ENCODE measurements at places on chromosomes 5 and 9.

- no peak for DNase-seq
Measured at GRCh38 chr9:93613791-93614190, 37.4 kb downstream of the PHF2 start.

- DNase-seq: no peak
Measured at GRCh38 chr9:129336130-129336528, 158.1 kb upstream of the IER5L start.

DNA sequence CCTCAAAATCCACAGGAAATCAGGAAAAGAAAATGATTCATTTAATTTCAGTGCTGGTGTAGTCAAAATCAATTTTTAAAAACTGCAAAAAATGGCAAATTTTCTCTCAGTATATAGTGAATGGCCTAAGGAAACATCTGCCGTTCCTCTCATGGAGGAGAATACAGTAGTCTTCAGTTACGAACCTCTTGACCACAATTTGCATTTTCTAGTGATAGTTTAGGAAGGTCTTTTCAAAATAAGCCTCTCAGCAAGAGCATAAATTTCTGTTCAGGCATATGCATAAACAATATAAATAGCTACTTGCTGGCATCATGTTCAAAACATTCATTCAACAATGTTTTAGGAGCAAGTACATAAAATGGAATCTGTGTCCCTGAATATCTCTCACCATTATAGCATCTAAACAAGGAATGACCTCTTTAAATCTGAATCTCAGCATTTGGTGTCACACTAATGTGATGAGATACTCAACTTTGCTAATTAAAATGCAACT, 33.5 kb downstream of the HAPLN1 start:
- no peak for DNase-seq

DNA sequence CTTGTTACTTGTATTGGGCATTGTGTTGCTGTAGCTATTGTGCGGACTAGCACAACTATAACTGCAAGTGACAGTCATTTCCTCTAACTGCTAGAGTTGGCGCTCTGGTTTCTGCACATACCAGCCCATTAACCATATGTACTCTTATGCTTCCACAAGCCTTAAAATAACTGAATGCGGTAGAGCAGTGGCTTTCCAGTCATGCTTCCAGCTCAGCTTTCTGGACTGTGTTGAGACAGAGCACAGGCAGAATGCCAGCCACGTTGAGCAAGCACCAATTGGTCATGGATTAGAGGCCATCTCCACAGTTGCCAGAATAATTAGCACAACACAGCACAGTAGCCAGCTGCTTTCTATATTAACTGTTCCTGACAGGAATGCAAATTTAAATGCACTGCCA, 12.2 kb downstream of the INVS start:
- no peak for DNase-seq

DNA sequence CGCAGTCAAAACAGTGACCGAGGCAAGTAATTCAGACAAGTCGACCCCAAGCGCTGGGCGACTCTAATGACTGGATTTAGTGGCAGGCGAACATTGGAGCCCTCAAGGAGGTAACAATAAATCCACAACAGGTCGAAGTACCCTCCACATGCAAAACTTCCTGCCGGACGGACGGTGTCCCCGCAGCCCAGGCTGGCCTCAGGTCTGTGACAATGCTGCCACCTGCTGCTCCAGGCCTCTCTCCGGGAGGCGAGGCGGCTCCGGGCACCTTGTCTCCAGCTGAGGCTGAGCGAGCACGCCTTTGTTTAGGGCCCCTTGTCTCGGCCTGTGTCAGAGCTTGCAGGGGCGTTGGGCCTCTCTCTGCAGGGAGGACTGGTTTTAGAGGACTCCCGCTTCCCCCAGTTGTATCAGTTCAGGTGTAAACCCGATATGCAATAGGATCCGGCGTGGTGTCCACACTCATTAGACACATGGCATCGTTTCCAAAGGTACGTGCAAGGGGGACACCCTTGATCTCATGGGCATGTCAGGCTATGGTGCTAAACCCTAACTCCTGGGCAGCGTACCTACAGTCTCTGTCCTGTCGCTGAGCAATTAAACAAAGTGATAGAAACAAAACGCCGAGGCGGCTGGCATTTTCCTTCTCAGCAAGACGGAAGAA, 628.0 kb upstream of the ADAMTS16 start:
- DNase-seq: no peak

- DNase-seq: no peak
Measured at GRCh38 chr5:28397502-28397941, 1359.1 kb upstream of the CDH9 start.

- DNase-seq: peak; percentile 5
Measured at GRCh38 chr5:43729846-43730478, 127.0 kb downstream of the NNT start.

DNA sequence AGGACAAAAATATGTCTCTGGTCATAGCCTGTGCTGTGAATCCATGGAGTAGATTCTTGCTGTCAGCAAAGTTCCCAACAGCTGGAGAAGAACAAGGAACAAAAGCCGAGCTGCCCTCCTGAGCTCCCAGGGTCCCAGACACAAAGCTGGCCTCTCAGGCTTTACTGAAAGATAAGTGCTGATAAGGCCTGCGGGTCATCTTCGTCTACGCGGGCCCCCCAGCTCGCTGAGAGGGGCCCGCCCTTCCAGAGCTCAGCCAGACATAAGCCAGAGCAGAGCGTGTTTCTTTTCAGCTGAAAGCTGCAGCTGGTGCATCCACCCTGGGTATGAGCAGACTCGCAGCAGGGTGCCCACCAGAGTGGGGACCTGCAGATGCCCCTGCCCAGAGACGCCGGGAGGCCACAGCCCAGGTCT, 84.7 kb downstream of the HSD17B3 start:
- peak; percentile 9 for DNase-seq

DNA sequence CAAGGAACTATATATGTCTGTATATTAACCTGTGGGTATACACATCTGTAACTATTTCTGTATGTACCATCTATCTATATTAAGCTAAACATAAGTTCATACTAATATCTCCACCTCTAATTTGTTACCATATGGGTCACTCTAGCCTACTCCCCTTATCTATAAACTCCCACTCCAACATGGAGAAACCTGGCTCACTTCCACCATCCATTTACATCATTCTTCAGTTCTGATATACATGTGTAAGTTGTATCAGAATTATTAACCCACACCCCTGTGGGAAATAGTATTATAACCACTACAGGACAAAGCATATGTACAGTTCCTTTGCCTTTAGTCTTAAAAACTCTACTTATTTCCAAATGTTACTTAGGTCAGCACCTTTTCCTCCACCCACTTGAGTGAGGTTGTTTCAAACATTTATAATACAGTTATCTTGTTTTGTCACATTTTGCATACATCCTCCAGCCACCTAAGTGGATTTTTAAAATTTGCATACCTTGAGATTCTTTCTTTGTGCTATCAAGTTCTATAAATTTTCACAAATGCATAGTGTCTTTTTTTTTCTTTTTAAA, 10.6 kb downstream of the NDFIP1 start:
- DNase-seq: peak; percentile 88
